ENCODE measurements at places on chromosomes 1 and 21. TPM values are rescaled to one million over a fixed set of nuclear protein-coding genes. Genes with fewer than 3 reads are reported as not detected.

Gene DISC1
- 0.31 TPM for total RNA-seq

Gene S100A12
- total RNA-seq: not detected

Gene POMGNT1
- total RNA-seq: 45.8 TPM

Gene TMEM269
- total RNA-seq: 0.05 TPM

Gene ATP1A4
- total RNA-seq: not detected

Gene CACNA1E
- total RNA-seq: not detected

Gene RIPK4
- total RNA-seq: 18.9 TPM

Gene TMEM240
- total RNA-seq: 0.75 TPM

Gene TAS1R1
- not detected for total RNA-seq

Gene LCE3C
- total RNA-seq: not detected

Gene STUM
- not detected for total RNA-seq

Gene CR1
- total RNA-seq: not detected

Gene RGS1
- total RNA-seq: not detected

Gene LCE1A
- not detected for total RNA-seq
